Activated CD8-positive, alpha-beta memory T cell treated with anti-CD3 and anti-CD28 coated beads, Interleukin-2, amount 10 ng/mL, durations not matched to agents 7 days and 5 days (primary cell): ENCODE measurements at places on chromosomes 4 and X. TPM values are rescaled to one million over a fixed set of nuclear protein-coding genes. Genes with fewer than 3 reads are reported as not detected.

The H2BW2 gene
- total RNA-seq = not detected

The XKRX gene
- total RNA-seq = not detected

The AR gene
- total RNA-seq = 0.06 TPM

The CENPVL3 gene
- total RNA-seq = not detected

The PJA1 gene
- total RNA-seq = 20.1 TPM

The NUDT10 gene
- 0.70 TPM for total RNA-seq

The NLGN4X gene
- not detected for total RNA-seq

DNA sequence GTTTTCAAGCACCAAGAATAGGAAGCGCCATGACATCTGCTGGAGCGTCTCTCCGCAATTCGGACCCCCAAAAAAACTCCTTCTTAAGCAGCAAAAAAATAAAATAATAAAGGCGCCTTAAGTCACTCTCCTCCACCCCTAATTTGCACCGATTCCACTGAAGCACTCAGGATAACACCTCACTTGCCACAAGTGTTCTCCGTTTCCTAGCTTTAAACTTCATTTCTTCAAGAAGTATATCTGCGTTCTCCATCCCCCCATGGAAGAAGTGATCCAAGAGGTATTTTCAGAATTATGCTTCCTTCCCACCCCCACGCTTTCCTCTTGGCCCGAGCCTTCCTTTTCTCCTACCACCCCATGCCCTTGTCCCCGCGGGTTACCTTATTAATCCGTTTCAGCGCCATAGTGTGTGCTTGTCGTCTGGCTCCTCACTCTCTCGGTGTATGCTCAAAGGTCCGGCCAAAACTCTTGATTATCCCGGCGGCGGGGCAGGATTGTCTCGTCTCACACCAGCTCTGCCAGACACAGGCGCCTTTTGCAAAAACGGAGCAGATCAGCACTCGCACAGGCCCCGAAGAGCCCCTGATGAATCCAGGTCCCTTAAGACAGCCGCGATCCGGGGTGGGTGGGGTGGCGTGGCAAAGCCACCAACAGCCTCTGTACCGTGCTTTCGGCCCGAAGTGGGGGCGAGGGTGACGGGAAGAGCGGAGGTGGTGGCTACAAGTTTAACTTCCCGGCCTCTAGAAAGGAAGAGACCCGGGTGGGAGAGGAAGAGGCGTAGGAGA is 1.1 kb downstream of the UBE2D3 start:
- H3K36me3 ChIP-seq = peaks cover 17% of the 10 kb centered on the region
- H3K4me1 ChIP-seq = peaks cover 41% of the 10 kb centered on the region
- no peaks in the 10 kb centered on the region for H3K27me3 ChIP-seq
- H3K4me3 ChIP-seq = no peak overlapping the region

GRCh38 chr4:26458157-26458561 is 32.1 kb downstream of the CCKAR start:
- no peak overlapping the region for H3K4me3 ChIP-seq
- peaks cover 2% of the 10 kb centered on the region for H3K27me3 ChIP-seq
- no peak for DNase-seq

DNA sequence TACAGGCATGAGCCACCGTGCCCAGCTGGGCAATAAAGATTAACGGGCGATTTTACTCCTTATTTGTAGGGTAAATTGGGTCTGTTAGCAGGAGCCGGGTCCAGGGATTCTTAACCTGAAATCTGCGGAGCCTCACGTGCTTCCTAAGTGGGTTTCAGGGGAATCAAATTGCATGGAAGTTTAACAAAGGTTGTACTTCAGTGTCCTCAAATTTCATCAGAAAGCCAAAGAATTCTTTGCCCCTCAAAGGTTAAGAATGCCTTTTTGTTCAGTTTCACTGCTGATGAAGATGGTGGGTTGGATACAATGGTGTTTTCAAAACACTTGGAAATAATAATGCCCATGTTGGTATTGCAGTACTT is 67.9 kb downstream of the AFF1 start:
- no peaks in the 10 kb centered on the region for H3K27me3 ChIP-seq
- H3K36me3 ChIP-seq = peaks cover 1% of the 10 kb centered on the region
- peaks cover 28% of the 10 kb centered on the region for H3K4me1 ChIP-seq
- H3K27ac ChIP-seq = no peak overlapping the region
- DNase-seq = no peak

GRCh38 chrX:49106930-49107329 is 16.6 kb downstream of the GPKOW start:
- no peak overlapping the region for H3K4me3 ChIP-seq
- H3K27ac ChIP-seq = no peak overlapping the region
- H3K36me3 ChIP-seq = peaks cover 7% of the 10 kb centered on the region
- DNase-seq = no peak
- H3K27me3 ChIP-seq = no peaks in the 10 kb centered on the region
- peaks cover 1% of the 10 kb centered on the region for H3K4me1 ChIP-seq

- H3K4me1 ChIP-seq = no peaks in the 10 kb centered on the region
- peak; percentile 39 for DNase-seq
- H3K27ac ChIP-seq = no peak within 1 kb of the TSS
- H3K4me3 ChIP-seq = no peak within 1 kb of the TSS
Observed at GRCh38 chrX:134236626-134237614, at the start of gene CCDC160. CCDC160 (plus strand) TSS chrX:134237182; CDS start chrX:134244801, 7,619 bp downstream.

GRCh38 chr4:176753049-176753448 is 39.7 kb downstream of the VEGFC start:
- H3K4me1 ChIP-seq = no peaks in the 10 kb centered on the region
- H3K4me3 ChIP-seq = no peak overlapping the region
- H3K36me3 ChIP-seq = no peaks in the 10 kb centered on the region
- H3K27me3 ChIP-seq = no peaks in the 10 kb centered on the region
- no peak for DNase-seq

DNA sequence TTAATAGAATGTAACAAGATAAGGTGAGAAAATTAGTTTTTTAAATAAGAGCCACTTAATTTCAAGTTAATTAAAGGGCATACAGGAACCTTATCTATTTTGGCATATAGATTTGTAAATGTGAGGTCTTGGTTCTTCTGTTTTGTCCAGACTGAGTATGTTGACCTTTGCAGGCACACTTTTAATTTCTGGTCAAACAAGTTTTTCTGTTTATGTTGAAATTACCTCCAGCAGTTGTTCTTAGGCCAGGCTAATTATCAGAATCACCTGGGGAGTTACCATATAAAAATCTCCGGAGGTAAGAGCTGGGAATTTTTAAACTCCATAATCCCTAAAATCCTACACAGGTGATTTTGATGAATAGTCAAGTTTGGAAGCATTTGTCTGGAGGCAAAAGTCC is 227.4 kb upstream of the ANKRD50 start:
- no peaks in the 10 kb centered on the region for H3K36me3 ChIP-seq
- no peak for DNase-seq
- H3K4me3 ChIP-seq = no peak overlapping the region
- H3K27ac ChIP-seq = no peak overlapping the region
- H3K4me1 ChIP-seq = no peaks in the 10 kb centered on the region
- H3K27me3 ChIP-seq = no peaks in the 10 kb centered on the region

GRCh38 chr4:25178838-25179261 is 18.6 kb upstream of the SEPSECS start:
- no peak overlapping the region for H3K4me3 ChIP-seq
- no peaks in the 10 kb centered on the region for H3K27me3 ChIP-seq
- no peak for DNase-seq
- no peak overlapping the region for H3K27ac ChIP-seq
- no peaks in the 10 kb centered on the region for H3K36me3 ChIP-seq
